ENCODE measurements at places on chromosomes 7 and 10.

DNA sequence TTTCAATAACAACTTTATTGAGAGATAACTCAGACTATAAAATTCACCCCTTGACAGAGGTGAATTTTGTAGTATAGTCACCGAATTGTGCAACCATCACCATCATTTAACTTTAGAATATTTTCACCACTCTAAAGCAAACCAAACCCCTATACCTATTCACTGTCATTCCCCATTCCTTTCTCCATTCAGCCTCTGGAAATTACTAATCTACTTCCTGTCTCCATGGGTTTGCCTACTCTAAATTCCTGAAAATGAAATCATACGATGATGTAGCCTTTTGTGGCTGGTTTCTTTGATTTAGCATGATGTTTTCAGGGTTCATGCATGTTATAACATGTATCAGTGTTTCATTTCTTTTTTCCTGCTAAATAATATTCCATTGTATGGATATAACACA lies 15.6 kb upstream of the LMTK2 start:
- DNase-seq, result no peak

GRCh38 chr10:130045801-130046321 lies 64.8 kb downstream of the C10orf143 start:
- no peak for DNase-seq

DNA sequence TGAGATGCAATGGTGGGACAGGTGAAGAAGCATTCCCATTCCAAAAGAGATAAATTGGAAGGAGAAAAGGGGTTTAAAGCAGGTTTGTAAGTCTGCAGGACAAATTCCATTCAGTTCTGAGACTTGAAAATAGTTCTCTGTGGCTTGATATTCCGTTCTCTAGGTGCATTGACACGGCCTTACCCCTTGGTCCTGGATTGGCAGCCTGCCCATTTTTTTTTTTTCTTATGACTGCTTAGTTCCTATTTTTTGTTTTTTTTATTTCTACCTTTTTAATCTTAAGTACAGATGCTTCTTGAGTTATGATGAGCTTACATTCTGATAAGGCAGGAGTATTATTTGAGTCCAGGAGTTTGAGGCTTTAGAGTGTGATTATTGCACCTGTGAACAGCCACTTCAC lies 70.6 kb downstream of the MLLT10 start:
- DNase-seq, result no peak

DNA sequence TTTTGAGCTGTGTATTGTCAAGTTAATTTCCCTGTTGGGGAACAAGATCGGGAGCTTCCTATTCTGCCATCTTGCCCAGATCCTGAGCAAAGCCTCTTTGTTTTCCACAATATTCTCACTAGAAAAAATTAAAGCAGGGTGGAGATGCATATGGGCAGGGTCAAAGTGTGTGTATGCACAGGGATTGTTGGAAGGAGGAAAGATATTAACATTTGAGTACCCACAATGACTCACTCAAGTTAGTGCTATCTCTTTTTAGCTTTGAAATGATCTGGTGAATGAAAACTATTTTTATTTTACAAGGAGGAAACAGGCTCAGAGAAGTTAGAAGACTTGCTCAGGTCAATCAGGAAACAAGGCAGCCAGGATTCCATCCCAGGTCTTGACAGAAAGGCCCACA lies 6.7 kb upstream of the BTBD16 start:
- DNase-seq, result no peak

DNA sequence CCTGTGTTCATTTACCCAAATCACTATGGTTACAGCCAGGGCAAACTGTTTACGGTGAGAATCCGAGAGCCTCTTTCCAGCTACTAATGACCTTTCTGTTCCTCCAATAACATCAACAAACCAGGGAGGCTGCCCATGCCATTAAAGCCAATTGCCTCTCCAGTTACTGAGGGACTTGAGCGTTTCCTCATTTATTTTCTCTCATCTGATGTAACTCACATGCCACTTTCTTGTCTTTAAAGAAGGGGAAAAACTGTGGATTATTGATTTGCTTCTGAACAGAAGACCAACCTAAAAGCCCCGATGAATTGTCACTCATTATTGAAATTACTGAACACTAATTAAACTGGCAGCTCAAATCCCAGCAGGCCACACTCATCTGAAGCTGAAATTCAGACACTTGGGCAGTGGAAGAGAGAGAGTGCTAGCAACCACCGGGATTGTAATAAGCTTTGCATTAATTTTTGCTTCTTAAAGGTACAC lies 595.8 kb upstream of the MKI67 start:
- no peak for DNase-seq

GRCh38 chr7:79709574-79710409 lies 256.3 kb upstream of the MAGI2 start:
- DNase-seq, result no peak

- no peak for DNase-seq
These were observed 79.9 kb upstream of the THSD7A start for GRCh38 chr7:11911900-11912299.

DNA sequence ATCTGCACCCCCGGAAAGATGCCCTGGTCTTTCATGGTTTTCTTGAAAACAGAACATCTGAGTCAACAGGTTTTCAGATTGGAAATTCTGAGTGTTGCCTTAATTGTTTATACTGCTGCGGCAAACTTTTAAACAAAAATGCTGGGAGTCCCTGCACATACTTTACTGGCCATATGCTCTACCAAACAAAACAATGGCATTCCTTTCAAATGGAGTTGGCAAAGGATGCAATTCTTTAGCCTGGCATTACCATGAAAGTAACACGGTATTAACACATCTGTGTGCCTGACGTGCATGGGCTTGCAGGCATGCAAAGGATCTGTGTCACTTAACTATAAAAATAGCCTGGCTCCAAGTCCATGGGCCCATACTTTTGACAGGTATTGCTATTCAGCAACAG lies 4.2 kb downstream of the INHBA start:
- DNase-seq, result no peak

GRCh38 chr10:71737001-71737833 lies 17.6 kb upstream of the C10orf105 start:
- no peak for DNase-seq

GRCh38 chr10:56632537-56632936 lies 271.5 kb upstream of the ZWINT start:
- no peak for DNase-seq

DNA sequence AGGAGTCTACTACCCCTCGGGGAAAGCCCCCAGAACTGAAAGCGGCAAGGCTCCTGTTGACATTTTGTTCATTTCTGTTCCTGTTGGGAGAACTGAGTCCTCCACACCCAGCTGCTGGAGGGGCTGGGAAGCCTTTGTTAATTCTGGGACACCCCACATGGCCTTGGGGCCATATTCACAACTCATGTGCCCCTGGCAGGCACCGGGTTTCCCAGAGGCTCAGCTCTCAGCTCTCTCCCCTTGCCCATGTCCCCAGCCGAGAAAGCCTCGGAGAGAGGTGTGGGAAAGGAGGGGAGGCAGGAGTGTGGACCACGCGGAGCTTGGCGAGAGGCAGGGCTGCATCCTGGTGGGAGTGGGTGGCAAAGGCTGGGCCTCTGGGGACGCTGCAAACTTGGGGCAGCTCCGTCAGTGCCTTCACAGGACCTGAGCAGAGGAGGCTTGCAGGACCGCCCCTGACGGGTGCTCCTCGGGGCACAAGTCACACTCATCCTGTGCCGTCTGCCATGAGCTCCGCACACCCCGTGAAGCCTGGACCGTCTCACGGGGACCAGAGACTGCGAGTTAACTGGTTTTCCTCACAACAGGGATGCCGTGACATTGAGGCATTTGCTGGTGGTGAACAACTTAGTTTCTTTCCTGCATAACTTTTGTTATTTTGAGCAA lies 140.9 kb downstream of the DNAJB6 start:
- DNase-seq, result no peak
